ENCODE measurements at places on chromosomes 2 and 18.

DNA sequence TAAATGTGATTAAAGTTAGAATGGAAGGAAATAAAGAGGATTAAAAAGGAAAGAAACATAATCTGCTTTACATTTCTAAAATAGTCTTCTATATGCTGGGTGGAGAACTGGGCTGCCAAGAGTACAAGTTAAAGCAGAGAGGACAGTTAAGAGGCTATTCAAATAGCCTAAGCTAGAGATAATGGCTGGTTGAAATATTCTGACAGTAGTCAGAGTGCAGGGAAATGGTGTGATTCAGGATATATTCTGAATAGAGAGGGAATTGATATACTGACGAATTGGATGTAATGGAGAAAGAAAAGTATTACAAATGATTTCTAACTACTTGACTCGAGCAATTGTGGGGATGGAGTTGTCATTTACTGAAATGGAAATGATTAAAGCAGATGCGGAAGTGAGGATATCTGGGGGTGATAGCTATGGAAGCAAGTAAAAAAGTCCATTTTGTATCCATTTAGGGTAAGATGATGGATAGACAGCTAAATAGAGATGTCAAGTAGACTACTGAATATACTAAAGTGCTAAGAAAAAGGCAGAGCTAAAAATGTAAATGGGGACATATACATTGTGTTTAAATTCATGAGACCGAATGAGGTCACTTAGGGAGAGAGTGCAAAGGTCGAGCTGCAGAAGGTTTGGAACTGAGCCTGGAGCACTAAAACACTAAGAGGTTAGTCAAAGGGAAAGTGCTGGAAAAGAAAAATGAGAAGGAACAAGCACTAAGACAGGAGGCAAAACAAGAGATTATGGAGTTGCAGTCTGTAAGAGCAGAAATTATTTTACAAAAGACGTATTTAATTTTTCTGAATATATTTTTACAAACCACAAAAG, 696.8 kb downstream of the LRRTM4 start:
- DNase-seq = no peak

DNA sequence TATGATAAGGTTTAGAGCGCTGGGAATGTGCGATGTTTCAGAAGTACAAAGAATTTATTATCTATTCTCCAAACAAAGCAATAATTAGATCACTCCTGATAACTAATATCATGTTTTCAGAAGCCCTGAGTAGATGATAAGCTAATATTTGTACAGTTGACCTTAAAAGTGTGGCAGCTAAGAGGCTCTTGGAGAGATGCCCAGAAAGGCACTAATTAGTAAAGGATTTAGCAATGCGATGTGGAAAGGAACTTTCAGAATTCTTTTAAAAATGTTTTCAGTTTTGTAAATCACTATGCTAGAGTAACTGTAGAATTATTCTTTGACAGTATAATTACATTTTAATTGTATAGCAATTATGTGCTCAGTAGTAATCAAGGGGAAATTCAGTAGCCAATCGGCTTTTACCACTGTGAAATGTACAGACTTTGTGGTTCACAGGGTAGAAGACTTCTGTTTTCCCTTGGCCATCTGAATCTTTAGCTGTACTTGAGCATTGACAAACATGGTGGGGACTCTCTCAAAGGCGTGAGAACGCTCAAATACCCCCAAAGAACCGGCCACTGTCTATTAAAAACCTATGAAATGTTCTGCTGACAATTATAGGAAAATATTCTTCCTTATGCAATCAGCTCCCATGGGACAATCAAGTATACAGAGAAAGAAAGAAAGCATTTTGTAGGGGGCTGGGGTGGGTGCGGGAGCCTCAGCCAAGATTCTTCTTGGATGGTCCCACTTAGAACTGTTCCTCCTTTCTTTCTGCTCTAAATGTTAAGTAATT, 262.8 kb upstream of the AGAP1 start:
- DNase-seq = no peak

- no peak for DNase-seq
Measured at GRCh38 chr2:20614201-20615067, 36.5 kb downstream of the HS1BP3 start.

DNA sequence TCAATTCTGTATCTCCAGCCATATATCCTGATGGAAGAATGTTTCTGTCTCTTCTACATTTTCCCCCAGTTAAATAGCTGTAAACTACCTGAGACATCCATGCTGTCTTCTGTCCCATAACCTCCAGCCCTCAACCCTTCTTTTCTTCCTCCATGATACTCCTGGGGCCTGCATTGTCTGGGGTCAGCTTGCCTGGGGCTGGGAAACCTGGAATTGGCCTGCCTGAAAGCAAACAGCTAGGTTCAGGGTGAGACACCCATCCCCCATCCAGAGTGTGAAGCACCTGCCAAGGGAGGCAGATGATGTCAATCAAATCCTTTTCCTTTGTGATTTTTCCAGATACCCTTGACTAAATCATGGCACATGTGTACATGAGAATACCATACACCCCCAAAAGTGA, 313.7 kb upstream of the MGAT5 start:
- DNase-seq = no peak

- DNase-seq = no peak
Measured at GRCh38 chr18:49733896-49734585, 79.3 kb downstream of the ACAA2 start.

- DNase-seq = no peak
Measured at GRCh38 chr2:202172439-202173211, 65.8 kb downstream of the SUMO1 start.

DNA sequence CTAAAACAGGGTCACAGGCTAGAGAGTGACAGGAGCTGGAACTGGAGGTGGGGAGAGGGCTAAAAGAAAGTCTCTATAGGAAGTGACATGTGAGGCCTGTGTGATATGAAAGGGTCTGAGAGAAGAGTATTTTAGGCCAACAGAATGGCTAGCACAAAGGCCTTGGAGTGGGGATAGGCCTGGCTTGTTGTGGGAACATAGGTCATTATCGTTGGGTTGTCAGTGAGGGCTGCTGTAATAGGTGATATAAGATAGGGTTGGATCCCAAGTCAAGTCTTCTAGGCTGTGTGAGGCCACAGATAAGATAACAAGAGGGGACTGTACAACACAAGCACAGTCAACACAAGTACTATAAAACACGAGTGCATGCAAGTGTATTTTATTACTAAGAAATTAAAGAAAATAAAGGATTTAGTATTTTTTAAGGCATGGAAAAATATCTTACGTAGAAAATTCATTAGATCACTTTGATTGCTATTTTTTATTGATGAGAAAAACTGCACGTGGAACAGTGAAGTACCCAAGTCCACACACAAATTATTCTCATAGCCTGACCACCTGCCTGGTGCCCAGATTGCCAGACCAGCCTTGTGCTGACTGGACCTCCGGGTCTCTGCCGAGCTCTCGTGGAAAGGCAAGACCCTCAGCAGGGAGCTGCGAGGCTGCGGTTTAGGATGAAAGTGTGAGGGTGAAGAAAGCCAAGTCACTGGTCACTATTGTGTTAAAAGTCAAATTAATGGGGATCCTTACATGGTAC, 14.1 kb downstream of the LTBP1 start:
- DNase-seq = no peak

GRCh38 chr2:26587994-26588393, 53.2 kb downstream of the CIB4 start:
- DNase-seq = no peak

DNA sequence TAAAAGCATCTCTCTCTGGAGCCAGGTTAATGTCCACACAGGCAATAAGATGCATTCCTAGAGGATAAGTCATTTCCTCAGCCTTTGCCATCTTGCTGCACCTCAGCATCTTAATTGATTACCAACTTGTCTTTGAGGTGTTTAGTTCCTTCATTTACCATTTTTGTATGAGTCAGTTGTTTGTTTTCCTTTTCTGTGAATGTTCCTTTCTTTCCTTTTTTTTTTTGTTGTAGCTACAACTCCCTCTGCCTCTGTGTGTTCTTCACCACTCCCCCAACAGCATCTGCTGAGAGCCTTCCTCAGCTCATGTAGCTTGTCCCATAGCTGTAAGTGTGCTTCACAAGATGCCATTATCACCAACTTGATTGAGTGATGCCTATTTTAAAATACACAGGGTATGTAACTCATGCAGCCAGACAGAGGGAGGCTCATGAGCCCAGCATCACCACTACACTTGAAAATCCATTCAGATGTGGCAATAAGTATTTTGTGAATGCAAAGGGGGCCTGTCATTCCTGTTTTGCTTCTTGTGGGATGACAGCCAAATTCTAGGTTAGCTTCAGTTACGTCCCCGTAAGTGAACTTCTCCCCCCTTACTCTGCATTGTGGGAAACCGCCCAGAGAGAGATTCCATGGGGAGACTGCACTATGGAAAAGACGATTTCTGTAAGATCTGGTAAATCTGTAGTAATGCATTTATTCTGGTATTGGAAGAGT, 315.9 kb upstream of the ZEB2 start:
- DNase-seq = no peak

GRCh38 chr2:128292599-128293425, 25.9 kb downstream of the HS6ST1 start:
- DNase-seq = peak; percentile 31

DNA sequence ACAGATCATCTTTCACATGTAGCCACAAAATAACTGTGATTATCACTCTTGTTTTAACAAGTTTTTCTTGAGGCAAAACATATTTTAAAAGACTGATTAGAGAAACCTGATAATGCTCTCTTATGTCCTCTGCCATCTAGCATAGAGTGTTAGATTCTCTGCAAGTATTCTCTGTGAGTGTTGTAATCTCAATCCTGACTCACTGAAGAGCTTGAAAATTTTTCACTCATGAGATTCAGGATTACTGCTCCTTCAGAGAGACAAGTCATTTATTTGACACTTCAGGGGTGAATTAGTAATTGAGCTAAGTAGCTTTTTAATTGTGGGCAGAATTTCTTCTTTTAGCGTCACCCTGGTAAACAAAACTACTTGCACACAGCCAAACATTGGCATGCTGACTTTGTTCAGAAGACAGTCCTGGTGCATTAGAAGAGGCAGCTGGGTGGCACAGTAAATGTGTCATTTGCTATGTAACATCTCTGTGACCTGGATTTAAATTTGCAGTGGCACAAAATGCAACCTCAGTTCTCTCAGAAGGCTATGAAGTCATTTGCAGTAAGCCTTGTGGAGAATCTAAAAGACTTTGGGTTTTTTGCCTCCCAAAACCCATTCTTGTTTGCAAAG, 172.9 kb downstream of the LRP1B start:
- no peak for DNase-seq

DNA sequence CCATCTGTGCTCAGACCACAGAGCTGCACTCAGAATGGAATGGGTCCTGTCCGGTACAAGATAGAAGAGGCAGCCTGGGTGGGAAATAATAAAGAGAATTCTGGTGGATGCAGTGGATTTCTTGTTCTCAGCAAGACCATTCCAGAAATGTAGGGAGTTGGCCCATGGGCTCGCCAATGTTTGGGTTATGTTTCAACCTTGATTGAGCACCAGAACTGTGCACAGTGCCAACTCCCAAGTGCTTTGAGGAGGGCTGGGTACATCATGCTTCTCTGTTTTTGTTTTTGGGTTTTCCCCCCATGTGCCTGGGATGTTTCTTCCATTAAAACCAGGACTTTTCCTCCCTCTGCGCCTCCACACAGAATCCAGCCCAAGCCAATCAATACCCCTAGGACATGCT, 304.1 kb downstream of the TNS1 start:
- DNase-seq = no peak

DNA sequence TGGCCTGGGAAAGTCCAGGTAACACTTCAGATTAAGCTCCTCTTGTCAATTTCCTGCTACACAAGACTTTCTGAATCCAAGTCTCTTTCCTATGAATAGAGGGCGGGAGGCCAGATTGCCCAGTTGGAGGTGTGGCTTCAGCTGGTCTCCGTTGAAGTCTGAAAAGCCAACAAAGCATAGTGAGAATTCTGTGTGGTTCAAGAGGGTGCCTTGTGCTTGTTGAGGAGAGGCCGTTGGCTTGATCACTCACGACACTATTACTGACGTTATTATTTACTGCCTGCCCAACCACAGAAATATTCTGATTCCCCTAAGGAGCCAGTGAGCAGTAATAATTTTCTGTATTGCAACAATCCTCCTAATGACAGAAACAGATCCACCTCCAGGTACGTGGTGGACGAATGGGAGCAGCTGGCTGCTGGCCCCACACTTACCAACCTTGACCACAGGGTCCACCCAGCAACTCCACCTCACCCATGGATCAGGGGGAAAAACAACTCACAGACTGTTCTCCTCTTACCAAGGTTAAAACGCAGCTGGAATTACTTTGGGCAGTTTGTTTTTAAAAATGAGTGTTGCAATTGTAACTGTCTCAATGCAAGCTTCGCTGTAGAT, 21.9 kb downstream of the NRP2 start:
- DNase-seq = no peak

DNA sequence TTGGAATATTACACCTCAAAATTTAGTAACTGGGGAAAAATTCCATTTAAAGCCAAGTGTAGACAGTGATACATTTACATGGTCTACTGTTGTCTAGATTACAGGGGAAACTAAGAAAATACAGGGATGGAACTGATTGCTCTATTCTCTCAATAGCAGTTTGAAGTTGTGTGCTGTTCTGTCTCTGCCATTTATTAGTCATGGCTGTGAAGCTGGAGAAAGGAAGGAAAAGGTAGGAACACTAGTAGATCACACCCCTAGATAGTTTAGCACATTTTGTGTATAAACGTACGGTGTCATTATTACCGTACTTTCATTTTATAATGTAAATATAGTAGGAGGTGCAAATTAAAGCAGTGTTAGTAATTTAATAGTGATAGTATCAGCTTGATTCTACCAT, 170.5 kb downstream of the PHLPP1 start:
- DNase-seq = no peak

DNA sequence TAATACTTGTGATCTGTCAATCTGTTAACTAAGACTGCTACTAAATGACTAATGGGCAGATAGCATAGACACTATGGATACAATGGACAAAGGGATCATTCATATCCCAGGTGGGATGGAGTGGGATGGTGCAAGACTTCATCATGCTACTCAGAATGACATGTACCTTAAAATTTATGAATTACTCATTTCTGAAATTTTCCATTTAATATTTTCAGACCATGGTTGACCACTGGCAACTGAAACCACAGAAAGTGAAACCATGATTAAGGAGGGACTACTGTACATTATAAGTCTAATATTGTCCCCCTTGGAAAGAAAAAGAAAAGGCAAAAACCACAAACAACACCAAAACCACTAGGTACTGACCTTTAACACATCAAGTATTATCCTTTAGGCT, 247.0 kb upstream of the SYT4 start:
- DNase-seq = no peak

DNA sequence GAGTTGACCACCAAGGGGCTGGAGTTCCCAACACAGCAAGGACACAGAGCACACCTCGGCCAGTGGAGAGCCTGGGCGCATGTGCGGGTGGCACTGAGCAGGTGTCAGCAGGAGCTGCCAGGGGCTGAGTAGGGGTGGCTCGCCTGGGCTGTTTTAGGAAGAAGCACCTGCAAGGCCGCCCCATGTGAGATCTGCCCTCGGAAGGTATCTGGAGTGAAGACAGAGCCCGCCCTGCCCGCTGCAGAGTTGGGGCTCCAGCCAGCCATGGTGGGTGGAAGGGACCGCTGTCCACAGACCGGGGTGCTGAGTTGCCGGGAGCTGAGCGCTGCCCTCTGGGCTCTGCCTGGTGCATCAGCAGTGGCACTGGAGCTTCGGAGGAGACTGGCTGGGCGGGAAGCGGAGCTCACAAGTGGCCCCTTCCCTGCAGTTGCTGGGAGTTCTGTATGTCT, 35.2 kb downstream of the MTERF4 start:
- peak; percentile 37 for DNase-seq

GRCh38 chr2:145653553-145653952, 1133.6 kb upstream of the ZEB2 start:
- no peak for DNase-seq

All from Right ventricle myocardium inferior (tissue), 1 donor.